ENCODE measurements at places on chromosomes 3 and 15.

- DNase-seq: no peak
These were observed 36.4 kb downstream of the INO80 start for GRCh38 chr15:41079717-41080116.

GRCh38 chr15:66986951-66987350 lies 78.5 kb upstream of the SMAD3 start:
- DNase-seq: peak; percentile 67

- peak; percentile 12 for DNase-seq
These were observed 26.6 kb downstream of the SEMA7A start for GRCh38 chr15:74406992-74407705.

DNA sequence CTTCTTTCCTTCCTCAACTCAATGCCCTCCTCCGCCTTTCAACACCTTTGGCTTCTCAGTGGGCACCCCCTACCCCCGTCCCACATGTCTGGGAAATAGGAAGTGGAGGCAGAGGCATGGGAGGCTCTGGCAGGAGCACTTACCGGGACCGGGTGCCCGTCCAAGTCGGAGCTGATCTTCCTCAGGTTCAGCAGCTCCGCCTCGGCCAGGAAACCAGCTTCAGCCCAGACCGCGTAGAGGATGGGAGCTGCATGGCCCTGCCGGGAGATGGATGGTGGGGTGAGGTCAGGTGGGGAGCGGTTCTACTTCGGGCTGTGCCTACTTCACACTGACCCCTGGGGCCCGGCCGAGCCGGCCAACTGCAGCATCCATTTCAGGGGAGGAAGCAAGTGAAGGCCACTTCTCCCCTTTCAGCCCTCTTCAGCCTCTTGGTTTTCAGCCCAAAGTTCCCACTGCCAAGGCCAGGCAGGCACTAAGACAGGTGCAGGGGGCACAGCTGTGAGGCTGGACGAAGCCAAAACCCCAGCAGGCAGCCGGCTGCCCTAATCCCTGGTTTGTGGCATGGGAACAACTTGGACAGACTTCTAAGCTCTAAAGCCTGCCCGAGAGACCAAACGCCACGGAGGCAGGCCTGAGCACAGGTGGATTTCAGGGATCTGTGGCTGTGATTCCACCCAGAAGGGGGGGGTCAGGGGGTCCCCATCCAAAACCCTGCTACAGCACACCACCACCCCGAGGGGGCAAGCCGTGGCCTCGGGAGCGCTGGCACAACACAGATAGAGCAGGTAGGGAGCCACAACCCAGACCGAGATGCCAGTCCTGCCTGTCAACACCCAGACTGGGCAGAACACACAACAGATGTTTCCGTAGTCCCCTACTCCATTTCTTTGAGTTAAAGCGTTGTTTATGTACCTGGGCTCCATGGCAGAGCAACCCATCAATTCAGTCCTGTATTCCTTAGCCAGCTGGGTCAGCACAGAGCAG lies 14.5 kb downstream of the TKT start:
- DNase-seq: no peak

- no peak for DNase-seq
These were observed 34.9 kb upstream of the MEIS2 start for GRCh38 chr15:37135225-37135624.

DNA sequence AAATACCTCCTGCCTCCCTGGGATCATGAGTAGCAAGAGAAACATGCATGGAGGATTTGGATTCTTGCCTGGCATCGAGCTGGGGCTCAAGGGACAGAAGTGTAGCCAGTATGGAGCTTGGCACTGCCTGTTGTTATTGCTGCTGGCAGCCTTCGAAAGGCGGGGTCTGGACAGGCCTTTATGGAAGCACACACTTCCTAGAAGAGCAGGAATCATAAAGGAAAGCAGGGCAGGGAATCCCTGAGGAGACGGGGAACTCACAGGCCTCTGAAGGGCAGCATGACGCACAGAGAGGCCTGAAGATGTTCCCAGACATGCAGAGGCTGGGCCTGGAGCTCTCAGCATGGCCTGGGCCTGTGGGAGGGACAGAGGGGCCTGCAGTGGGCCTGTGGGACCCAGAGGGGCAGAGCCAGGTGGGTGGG lies 18.6 kb upstream of the SLC41A3 start:
- DNase-seq: no peak

DNA sequence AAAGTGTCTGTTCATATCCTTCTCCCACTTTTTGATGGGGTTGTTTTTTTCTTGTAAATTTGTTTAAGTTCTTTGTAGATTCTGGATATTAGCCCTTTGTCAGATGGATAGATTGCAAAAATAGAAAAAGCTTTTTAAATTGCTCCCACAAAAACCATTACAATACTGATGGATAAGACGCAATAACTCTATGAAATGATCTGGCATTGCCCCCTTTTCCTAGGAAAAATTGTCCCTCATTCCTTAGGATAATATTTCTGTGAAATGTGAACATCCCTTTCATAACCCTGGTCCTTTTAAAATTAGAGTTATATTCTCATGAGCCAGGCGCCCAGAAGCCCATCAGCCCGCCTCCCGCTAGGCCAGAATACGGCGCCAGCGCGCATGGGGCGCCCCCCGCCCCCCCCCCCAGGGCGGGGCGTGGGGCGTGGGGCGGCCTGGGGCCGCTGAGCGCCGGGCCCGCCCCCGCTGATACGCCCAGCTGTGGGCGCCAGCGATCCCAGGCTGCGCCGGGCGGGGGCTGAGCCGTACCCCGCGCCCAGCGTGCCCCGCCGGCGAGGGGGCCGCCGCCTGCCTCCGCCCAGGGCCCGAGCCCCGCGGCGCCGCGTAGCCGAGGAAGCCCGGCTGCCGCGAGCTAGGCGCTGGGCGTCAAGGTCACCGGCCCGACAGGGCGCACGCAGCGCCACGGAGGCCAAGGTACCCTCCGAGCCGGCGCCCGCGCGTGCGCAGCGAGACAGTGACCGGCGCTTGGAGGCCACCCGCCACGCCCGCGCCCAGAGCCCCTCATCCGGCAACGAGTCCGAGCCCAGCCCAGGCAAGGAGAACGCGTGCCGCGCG lies 11.1 kb upstream of the ROPN1B start:
- DNase-seq: no peak

GRCh38 chr3:198088421-198088955 lies 128.5 kb downstream of the LMLN start:
- no peak for DNase-seq

GRCh38 chr15:75109021-75109735 lies 85.8 kb downstream of the PPCDC start:
- no peak for DNase-seq

- no peak for DNase-seq
These were observed 46.2 kb upstream of the THRB start for GRCh38 chr3:24540821-24541220.

- no peak for DNase-seq
These were observed 946.0 kb downstream of the IGSF11 start for GRCh38 chr3:118088696-118089095.

DNA sequence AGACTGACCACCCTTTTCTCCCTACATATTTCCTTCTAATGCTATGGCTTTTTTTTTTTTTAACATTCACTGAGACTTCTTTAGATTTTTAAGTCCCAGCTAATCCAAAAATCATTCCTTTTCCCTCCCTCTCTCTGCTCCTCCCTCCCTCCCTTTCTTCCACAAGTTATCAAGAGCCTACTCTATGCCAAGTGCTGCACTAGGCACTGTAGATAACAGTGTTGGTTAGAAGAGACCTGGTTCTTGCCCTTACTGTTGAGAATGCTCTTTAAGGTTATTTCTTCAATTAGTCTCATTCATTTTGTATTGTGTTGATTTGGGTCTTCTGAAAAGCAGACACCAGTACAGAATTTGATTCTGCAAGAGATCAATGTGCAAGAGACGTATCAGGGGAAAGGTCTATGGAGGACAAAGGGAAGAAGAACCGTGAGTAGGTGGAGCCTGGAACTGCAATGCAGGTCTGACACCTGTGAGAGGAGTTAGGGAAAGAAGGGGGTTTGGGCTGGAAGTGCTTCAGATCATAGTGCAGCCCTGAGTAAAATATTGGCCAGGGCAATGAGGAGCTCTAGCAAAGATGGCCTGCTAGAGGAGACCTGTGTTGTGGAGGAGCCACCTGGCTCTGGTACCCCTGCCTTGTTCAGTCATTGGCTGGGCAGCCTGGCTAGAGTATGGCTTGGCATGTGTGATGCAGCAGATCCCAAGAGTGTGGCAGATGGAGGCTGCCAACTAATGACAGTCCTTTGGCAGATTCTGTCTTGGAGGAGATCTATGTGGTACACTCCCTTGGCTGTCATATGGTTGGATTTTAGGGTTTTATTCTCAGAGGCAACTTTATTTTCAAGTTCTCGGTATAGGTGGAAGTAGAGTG lies 9.7 kb upstream of the PCOLCE2 start:
- DNase-seq: no peak

DNA sequence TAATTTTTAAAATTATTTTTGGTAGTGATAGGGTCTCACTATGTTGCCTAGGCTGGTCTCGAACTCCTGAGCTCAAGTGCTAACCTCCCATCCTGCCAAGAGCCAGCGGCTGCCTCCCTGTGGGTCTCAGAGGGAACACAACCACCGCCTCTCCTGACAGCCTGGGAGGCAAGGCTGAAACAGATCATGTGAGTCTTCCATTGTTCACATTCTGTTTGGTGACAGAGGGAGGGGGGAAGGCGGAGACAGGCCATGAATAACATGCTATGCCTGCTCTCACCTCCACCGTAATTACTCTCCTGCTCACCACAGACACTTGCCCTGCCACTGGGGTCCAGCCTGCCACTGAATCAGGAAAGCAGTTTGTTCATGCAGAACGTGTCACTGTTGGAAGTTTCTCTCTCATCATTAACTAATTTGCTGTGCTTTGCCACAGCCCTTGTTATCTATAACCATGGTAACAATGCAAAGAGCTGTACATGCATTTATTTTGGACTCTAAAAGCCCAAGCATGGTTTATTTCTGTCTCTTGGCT lies 78.4 kb upstream of the RASGRF1 start:
- DNase-seq: peak; percentile 61

- no peak for DNase-seq
These were observed 43.1 kb downstream of the THRB start for GRCh38 chr3:24451461-24452099.

DNA sequence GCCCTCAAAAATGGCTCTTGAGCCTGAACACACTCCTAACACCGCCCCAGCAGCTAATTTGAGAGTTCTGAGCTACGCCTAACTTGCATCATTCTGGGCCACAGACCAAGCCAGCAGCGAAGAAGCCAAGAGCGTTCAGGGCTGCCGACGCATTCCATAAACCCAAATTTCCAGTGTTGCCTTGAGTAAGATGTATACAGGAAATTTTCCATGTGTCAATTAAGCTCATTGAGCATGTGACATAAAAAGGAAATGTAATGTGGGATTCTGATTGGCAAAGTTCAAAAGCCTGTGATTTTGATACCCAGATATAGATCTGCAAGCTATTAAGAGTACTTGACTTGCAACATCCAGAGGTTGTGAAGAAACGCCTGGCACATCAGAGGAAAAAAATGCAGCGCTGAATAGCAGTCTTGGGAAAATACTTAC lies 148.6 kb upstream of the NR2F2 start:
- DNase-seq: no peak

DNA sequence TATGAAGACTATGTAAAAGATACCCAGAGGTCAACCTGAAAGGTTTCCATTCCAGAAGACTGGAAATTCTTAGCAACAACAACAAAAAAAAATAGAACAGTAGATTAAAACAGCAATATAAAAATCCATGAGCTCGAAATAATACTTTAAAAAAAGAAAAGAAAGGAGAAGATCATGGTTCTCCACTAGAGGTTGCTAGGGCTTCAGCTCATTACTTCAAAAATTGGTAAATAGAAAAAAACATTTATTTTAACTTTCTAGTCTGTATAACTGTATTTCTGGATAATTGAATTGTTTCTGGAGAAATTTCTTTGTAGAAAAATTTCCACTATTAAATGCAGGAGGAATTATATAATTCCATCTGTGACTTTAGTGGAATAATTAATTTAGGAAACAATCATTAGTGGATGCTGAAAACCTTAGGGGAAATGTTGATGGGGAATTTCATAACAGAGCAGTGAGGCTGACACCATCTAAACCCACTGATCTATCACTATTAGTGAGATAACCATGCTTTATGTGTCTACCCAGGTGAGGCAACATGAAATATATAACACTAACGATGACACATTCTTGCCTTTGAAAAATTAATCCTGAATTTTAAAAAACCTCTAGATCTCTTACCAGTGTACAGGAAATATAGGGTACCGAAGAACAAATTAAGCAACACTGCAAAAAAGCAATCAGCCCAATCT lies 62.5 kb upstream of the SNRK start:
- no peak for DNase-seq

All from midbrain (tissue), 1 donor.